ENCODE measurements at places on chromosomes 3 and 15. TPM values are rescaled to one million over a fixed set of nuclear protein-coding genes. Genes with fewer than 3 reads are reported as not detected.

Gene MKRN2OS
- not detected for total RNA-seq

Gene FGF7
- 40.3 TPM for total RNA-seq

Gene SLC2A2
- not detected for total RNA-seq

Gene PLOD2
- total RNA-seq: 86.7 TPM

Gene CLRN1
- total RNA-seq: not detected

Gene LIPC
- not detected for total RNA-seq

Gene ATP6V1A
- total RNA-seq: 81.6 TPM

Gene CXCR6
- total RNA-seq: 0.88 TPM

Gene TRIP4
- total RNA-seq: 19.2 TPM

Gene MAP6D1
- 1.0 TPM for total RNA-seq

Gene CCDC39
- total RNA-seq: 0.22 TPM

Gene EPHB1
- total RNA-seq: 1.5 TPM

Gene CHRNA7
- 1.1 TPM for total RNA-seq
